ENCODE measurements at places on chromosomes 16 and 17.

DNA sequence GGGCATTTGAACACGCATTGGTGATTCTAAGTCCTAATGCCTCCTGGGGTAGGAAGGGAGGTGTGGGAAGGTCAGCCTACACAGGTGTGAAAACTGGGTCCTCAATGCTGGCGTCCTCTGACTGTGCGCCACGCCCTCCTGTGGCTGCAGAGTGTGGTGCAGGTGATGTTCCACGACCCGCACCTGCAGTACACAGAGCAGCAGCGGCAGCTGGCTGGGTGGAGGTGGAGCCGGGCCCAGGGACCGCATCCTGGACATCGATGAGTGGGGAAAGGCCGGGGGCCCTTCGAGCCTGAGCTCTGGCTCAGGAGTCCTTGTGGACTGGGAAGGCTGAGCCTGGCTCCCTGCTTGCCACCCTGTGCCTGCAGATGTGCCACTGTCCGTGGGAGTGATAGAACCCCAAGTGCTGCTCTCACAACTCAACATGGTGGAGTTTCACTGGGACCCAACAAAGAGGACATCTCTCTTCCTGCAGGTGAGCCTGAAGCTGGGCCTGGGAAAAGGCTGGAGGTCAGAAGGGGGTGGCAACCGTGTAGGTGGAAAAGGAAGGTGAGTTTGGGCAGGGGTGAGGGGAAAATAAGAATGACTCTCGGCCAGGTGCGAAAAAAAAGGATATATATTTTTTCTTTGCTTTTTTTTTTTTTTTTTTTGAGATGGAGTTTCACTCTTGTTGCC is 14.0 kb upstream of the STAC2 start:
- DNase-seq, result no peak

- no peak for DNase-seq
These were observed 9.4 kb upstream of the CPSF4L start for GRCh38 chr17:73271072-73271471.

- DNase-seq, result no peak
These were observed 108.9 kb upstream of the IRX5 start for GRCh38 chr16:54821731-54822130.

DNA sequence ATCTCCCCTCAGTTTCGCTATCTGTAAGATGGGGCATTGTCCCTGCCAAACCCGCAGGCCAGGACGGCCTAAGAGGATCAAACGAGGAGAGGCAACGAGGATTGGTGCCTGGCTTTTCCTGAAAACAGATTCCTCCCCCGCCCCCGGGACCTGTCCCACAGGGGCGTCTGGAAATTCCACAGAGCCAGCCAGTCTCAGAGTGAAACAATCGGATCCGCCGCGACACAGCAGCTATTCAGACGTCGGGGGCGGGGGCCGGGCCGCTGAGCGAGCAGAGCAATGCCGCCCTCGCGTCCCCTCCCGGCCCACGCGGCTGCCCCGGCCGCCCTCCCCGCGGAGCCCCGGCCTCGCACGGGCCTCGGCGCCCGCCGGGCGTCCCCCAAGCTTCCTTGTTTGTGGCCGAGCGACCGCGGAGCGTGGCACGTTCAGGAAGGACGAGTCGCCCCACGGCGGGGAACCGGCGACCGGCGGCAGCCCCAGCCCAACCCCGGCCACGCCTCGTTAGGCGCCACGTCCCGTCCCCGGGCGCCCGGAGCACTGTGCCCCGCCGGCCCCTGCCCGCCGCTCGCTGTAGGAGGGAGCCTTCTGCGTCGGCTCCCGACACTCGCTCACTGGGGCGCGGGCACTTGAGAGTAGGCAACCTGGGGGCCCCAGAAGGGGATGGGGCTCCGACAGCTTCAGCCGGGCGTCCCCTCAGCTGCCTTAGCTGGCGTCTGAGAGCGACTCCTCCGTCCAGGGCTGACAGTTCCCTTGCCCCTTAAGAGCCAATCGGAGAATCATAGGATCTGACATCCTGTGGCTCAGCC is 29.6 kb upstream of the PHOSPHO1 start:
- DNase-seq, result peak; percentile 8

- DNase-seq, result no peak
These were observed 980 bp downstream of the TBC1D10B start for GRCh38 chr16:30369091-30369937.

DNA sequence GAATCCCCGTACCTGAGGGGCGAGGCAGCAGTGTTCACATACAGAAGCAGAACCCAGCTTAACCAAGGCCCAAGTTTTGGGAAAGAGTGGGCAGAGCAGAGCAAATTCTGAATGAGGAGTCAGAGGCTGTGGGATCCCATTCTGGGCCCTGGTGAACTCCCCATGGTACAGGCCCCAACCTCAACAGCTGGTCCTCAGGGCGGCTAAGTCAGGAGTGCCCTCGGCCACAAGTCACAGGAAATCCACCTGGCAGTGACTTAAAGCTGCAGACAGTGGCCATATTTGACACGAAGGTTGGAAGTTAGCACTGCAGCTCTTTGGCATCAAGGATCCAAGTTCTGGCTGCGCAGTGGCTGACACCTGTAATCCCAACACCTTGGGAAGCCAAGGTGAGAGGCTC is 237.1 kb downstream of the PARN start:
- no peak for DNase-seq

- DNase-seq, result no peak
These were observed 52.3 kb downstream of the NT5M start for GRCh38 chr17:17355426-17355825.

GRCh38 chr16:49663081-49664065 is 192.5 kb downstream of the ZNF423 start:
- no peak for DNase-seq

- no peak for DNase-seq
These were observed 40.8 kb downstream of the SPOP start for GRCh38 chr17:49637050-49637449.

- no peak for DNase-seq
These were observed 222.8 kb downstream of the CCDC182 start for GRCh38 chr17:57522042-57523005.

DNA sequence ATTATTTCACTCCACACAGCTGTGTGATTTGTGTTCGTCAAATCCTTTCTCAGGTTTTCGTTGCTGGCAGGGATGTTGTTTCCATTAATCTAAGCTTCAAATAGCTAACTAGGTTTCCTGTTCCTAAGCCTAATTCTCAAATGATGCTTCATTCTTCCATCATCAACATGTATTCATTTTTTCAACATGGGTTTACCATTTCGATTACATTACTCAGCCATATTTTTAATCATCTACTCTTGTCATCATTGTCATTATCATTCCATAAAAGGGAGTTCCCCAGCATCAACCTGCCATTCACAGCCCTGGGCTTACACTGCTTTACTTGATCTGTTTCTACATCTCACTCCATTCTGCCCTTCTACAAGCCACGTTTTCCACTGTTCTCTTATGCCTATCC is 33.3 kb upstream of the ANKFN1 start:
- no peak for DNase-seq

DNA sequence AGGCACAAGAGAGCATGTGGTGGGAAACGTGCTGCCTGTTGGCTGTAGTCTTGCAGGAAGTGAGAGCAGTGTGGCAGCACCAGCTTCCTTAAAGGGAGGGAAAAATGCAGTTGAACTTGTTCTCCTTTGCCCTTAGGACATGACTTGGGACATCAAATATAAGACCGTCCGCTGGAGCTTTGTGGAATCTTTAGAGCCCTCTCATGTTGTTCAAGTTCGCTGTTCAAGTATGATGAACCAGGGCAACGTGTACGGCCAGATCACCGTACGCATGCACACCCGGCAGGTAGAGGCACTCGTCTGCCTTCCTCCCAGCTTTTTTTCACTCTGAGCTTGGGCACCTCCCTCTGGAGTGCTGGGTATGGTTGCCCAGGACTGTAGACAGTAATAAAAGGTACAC is 23.3 kb downstream of the GPR179 start:
- DNase-seq, result no peak

- no peak for DNase-seq
These were observed 18.0 kb downstream of the C16orf87 start for GRCh38 chr16:46812781-46813540.

DNA sequence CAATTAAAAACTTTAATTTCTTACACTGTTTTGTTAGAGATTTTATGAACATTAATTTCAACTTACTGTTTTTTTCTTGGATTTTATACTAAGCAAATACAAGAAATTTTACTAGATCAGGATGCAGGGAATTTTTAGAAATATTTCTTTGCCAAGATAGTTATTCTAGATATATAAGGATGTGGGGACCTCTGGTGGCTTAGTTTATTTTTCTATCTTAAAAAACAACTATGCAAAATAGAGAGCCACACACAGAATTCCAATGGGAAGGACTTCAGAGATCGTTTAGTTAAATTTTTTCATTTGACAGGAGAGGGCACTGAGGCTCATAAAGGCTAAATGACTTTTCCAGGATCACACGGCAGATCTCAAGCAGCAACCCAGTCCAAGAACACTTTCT is 23.0 kb upstream of the CAPNS2 start:
- DNase-seq, result no peak

GRCh38 chr17:50520483-50520882 is 12.1 kb upstream of the EPN3 start:
- no peak for DNase-seq

GRCh38 chr17:67218385-67218950 is 26.5 kb downstream of the HELZ start:
- DNase-seq, result no peak

- no peak for DNase-seq
These were observed 18.9 kb downstream of the IKZF3 start for GRCh38 chr17:39845052-39845846.

DNA sequence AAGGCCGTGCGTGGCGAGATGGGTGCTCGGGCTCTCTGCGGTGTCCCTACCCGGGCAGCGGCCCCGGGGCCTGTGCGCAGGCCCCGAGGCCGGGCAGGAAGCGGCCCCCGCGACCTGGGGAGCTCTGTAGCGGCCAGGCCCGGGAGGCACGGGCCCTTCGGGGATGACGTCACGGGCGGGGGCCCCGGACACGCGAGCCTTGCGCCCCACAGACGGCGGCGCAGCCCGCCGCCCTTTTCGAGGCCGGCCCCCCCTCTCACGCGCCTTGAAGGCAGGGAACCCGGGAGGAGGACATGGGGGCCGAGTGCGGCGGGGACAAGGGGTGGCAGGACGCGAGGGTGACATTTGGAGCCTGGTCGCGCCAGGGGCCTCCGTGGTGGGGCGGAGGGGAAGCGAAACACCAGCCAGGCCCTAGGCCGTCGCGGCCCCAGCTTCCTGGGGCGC is 1.1 kb downstream of the RAI1 start:
- peak; percentile 49 for DNase-seq

DNA sequence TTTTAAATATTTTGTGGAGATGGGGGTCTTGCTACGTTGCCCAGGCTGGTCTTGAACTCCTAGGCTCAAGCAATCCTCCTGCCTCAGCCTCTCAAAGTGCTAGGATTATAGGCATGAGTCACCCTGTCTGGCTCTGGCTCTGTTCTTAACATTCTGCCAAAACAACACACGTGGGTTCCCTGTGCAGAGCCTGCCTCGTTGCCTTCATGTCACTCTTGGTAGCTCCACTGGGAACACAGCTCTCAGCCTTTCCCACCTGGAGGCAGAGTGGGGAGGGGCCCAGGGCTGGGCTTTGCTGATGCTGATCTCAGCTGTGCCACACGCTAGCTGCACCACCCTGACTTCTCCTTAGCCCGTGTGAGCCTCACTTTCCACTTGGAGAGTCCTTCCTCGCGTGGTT is 19.3 kb downstream of the CRISPLD2 start:
- no peak for DNase-seq

DNA sequence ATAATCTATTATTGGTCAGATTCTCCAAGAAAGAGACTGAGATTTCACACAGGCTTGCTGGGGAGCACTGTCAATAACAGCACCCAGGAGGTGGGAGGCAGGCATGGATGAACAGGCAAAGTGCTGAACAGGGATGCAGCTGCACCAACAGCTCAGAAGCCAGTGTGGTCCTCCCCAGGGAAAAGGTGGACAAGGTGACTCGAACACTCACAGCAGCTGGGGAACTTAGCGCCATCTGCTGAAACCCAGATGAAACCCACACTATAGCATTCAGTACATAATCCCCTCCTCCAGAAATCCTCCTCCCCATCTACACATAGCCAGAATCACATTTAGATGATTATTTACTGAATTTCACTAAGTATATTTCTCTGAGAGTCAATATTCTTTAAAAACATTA is 255.2 kb upstream of the WSB1 start:
- no peak for DNase-seq

GRCh38 chr17:65774787-65775186 is 213.3 kb upstream of the AXIN2 start:
- no peak for DNase-seq

GRCh38 chr17:1573932-1574696 is 11.5 kb upstream of the PITPNA start:
- peak; percentile 83 for DNase-seq

DNA sequence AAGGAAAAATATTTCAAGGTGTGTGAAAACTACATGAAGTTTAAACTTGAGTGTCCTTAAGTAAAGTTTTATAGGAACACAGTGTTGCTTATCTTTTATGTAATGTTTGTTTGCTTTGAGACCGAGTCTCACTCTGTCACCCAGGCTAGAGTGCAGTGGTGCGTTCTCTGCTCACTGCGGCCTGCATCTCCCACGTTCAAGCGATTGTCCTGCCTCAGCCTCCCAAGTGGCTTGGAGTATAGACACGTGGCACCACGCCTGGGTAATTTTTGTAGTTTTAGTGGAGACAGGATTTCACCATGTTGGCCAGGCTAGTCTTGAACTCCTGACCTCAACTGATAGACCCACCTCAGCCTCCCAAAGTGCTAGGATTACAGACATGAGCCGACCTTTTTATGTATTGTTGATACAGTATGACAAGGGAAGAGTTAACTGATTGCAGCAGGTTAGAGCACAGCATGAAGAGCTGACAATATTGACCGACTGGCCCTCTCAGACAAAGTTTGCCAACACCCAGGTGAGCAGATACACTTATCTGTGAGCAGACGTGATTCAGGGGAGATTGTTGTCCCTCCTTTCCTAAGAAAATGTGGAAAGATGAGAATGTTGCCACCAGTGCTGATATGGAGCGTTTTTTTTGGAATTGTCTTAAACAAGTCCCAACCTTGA is 373.7 kb downstream of the WWOX start:
- no peak for DNase-seq

- DNase-seq, result no peak
These were observed 18.1 kb downstream of the MAP3K14 start for GRCh38 chr17:45298546-45299285.

- DNase-seq, result no peak
These were observed 1.7 kb downstream of the SLC22A31 start for GRCh38 chr16:89198417-89199240.

- no peak for DNase-seq
These were observed 335.3 kb downstream of the SOX9 start for GRCh38 chr17:72456075-72456474.

DNA sequence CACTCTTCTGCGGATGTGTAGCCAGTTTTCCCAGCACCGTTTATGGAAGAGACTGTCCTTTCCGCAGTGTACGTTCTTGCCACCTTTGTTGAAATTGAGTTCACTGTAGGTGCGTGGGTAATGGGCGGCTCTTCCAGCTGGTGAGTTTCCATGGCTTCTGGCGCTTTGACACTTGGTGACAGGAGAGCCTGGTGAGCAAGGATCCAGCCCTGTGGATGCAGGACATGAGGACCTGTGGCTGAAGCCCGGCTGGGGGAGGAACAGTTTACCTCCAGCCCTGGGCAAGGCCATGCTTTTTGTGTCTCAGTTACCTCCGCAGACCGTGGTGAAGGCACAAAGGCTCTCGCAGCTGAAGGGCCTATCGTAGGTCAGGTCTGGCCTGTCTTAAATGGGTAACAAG is 166.5 kb downstream of the LAT start:
- no peak for DNase-seq
